Activated CD8-positive, alpha-beta memory T cell treated with anti-CD3 and anti-CD28 coated beads, Interleukin-2, amount 10 ng/mL, durations not matched to agents 7 days and 5 days (primary cell): ENCODE measurements at places on chromosomes 2 and 18.

DNA sequence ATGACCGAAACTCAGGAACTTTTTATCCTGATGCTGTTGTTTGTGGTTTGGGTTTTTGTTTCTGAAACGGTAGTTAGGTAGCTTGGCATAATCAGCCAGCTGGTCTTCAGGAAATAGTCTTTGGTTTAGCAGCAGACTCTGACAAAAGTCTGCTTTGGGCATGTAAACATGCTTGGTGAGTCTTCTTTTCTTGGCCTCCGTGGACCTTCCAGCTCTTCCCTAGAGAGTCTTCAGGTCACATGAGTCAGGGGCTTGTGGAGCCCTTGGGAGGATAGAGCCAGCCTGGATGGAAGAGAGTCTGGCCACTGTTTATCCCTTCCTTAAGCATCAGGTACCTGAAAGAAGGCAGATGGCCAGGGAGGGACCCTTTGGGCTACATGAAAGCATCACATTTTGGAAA, 154.5 kb downstream of the MGAT5 start:
- DNase-seq, result no peak

DNA sequence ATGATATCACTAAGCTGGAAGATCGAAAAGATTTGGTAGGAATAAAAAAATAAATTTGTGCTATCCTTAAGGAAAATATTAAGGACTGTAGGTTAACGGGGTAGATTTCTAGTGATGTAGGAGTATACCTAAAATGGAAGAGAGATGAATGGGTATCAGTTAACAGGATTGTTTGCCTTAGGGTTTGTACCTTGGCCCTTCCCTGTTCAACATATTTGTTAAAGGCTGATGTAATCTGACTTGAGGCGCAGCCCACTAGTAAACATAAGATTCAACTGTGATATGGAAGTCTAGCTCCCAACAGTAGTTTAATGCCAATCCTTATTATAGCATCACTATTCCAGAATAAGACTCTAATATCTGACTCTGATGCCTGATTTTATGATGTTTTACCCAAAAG, 685.2 kb downstream of the DCC start:
- no peak for DNase-seq

- DNase-seq, result no peak
These were observed 35.6 kb upstream of the ASB1 start for GRCh38 chr2:238391042-238391689.

DNA sequence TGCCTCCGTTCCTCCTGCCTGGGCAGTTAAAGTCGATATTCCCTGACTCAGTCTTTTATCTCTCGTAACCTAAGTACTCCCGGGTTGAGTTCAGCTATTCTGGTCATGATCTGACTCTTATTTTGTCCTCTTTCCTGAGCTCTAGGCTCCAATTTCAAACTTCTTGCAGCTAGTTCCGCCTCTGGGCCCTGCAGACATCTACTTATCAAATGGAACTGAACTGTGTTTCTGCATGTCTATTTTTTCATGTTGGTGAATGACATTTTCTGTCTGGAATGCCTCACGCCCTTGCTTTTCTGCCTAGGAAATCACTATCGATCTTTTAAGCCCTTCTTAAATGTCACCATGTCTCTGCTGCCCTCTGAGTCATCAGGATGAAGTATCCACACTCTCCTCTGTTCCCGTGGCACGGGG, 101.5 kb downstream of the VAPA start:
- DNase-seq, result no peak

GRCh38 chr2:118604371-118604770, 243.1 kb downstream of the EN1 start:
- DNase-seq, result no peak

GRCh38 chr2:60554074-60554645, 706 bp upstream of the BCL11A start:
- no peak for DNase-seq
